ENCODE measurements at places on chromosomes 12 and 14. TPM values are rescaled to one million over a fixed set of nuclear protein-coding genes. Genes with fewer than 3 reads are reported as not detected.

GRCh38 chr12:56687223-56688128 lies 608 bp downstream of the PTGES3 start:
- DNase-seq, result peak; percentile 46

- DNase-seq, result no peak
Observed at GRCh38 chr12:19437996-19438395, 1.3 kb upstream of the AEBP2 start.

- DNase-seq, result peak; percentile 46
Observed at GRCh38 chr14:51609251-51609954, 42.3 kb upstream of the FRMD6 start.

GRCh38 chr14:87133073-87133801 lies 859.7 kb downstream of the GALC start:
- DNase-seq, result no peak

DNA sequence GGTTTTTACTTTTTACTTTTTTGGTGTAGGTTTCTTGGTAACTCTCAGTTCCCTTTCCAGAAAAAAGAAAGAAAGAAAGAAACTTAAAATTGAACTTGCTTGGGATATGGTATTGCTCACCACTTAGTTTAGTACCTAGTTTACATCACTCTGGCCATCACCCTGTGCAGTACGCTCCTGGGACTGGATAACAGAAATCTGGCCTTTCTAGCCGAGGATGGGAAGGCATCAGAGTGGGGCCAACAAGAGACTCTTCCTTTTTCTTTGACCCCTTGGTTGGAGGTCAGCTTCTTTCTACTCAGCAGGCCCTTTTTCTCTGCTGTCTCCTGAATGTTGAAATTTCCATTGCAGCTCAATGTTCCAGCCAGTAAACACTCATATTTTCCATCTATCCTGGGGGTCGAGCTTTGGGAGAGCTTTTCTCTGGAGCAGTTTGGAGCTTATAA lies 156.6 kb downstream of the TGFB3 start:
- DNase-seq, result no peak

GRCh38 chr12:4174417-4174816 lies 99.1 kb upstream of the CCND2 start:
- DNase-seq, result no peak

DNA sequence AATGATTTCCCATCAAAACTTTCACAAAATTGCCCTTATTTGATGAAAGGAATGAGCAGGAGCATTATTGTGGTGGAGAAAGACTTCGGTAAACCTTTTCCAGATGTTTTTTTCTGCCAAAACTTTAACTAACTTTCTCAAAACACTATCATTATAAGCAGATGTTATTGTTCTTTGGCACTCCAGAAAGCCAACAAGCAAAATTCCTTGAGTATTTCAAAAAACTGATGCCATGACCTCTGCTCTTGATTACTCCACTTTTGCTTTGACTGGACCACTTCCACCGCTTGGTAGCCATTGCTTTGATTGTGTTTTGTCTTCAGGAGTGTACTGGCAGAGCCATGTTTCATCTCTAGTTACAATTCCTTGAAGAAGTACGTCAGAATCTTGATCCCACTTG lies 29.7 kb upstream of the RAB21 start:
- no peak for DNase-seq

The RNASE3 gene
- total RNA-seq, result not detected

The GLT1D1 gene
- total RNA-seq, result not detected

The KRT2 gene
- total RNA-seq, result not detected
